ENCODE measurements at places on chromosomes 5 and 9.

DNA sequence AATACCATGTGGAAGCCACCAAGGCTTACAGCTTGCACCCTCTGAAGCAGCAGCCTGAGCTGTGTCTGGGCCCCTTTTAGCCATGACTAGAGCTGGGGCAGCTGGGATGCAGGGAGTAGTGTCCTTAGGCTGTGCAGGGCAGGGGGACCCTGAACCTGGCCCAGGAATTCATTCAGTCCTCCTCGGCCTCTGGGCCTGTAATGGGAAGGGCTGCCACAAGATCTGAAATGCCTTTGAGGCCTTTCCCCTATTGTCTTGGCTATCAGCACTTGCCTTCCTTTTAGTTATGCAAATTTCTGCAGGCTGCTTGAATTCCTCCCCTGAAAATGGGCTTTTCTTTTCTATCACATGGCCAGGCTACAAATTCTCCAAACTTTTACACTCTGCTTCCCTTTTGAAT, 9.0 kb downstream of the GPR150 start:
- no peak for DNase-seq

GRCh38 chr9:26800322-26800721, 92.3 kb downstream of the CAAP1 start:
- no peak for DNase-seq

GRCh38 chr5:134561871-134562296, 36.4 kb downstream of the JADE2 start:
- DNase-seq: no peak

GRCh38 chr5:37514946-37515345, 135.8 kb downstream of the WDR70 start:
- DNase-seq: no peak

DNA sequence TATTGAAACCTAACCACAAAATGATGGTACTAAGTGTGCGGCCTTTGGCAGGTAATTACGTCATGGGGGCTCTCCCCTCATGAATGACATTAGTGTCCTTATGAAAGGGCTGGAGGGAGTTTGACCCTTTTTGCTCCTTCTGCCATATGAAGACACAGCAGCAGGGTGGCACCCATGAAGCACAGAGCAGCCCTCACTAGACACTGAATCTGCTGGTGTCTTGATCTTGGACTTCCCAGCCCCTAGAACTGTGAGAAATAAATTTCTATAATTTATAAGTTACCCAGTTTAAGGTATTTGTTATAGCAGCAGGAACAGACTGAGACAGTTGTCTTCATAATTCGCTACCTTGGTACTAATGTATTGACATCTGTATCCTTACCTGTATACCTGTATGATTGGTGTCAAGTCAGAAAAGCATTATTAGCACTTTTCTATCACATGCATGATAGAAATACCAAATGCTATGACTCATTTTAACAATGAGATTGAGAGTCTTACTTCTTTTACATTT, 80.4 kb downstream of the GCNT4 start:
- DNase-seq: no peak

DNA sequence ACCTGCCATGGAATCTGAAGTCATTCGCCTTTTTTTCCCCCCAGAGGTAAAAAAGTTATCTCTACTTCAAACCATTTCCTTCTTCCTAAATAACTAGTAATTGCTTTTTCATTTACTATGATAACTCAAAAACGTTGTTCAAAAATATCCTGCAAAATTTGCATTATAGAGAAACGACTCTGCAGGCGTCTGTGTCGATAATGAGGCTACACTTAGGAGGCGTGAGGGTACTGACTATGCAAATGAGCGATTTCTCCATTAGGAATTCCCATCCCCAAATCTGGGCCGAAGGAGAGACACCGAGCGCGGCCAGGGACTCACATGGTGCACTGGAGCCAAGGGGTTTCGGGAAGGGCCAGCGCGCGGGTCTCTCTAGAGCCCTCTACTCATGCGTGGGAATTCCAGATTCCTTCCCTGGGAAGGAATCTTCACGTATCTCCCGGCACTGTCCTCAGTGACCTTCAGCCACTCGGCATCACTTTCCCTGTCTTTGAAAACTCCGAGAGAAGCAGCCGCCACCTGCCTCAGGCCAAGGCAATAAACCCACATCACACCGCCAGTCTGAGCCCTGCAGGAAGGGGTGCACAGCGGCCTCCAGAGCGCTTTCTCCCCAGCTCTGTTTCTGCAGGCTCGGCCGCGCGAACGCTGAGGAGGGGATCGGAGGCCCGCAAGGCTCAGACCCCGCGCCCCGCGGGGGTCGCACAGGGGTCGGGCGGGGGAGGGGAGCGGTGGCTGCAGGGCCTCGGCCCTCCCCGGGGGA, 718 bp upstream of the DENND4C start:
- no peak for DNase-seq

GRCh38 chr5:71810023-71810422, 90.9 kb downstream of the CARTPT start:
- DNase-seq: no peak

- DNase-seq: no peak
Measured at GRCh38 chr9:122286764-122287163, 22.1 kb downstream of the MRRF start.

DNA sequence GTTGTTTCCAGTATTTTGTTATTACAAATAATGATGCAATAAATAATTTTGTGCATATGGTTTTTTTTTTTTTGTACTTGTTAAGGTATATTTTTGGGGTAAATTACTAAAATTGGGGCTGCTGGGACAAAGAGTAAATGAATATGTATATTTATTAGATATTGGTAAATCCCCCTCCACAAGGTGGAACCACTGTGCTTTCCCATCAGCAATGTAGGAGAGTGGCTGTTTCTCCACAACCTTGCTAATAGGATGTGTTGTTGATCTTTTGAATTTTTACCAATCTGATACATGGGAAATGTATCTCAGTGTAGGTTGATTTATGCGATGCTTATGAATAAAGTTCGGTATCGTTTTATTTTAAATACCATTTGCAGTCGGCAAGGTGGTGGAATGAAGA, 118.1 kb downstream of the TRPM3 start:
- DNase-seq: no peak

DNA sequence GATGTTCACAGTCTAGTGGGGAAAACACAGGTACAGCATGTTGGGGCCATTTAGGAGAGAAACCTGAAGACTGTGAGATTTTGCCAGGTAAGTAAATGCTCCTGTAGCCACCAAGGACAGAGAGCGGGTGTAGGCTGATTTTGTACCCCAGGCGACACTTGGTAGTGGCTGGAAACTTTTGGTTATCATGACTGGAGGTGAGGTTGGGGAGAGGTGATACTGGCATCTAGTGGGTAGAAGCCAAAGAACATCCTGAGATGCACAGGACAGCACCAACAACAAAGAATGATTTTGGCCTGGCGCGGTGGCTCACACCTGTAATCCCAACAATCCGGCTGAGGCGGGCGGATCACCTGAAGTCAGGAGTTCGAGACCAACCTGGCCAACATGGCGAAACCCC, 38.8 kb upstream of the PWWP2A start:
- no peak for DNase-seq

DNA sequence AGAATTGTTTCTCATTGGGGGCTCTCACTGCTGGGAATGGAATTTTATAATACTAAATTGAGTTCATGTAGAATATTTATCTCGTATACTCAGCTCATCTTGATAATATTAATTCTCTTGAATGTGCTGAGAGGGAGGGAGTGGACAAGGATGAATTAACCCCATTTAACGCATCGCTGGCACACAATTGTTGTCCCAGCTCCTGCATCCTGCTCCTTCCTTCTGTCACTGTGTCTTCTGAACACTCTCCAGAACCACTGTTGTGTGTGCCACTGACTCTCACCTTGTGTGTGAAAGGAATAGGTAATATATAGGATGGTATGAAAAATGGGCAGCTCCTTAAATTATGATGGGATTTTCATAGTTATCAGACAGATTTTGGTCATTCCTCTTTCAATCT, 267.3 kb downstream of the MTRR start:
- no peak for DNase-seq

- no peak for DNase-seq
Measured at GRCh38 chr5:172773481-172774469, 2.8 kb upstream of the DUSP1 start.

- DNase-seq: no peak
Measured at GRCh38 chr5:116881921-116882531, 307.4 kb upstream of the SEMA6A start.

DNA sequence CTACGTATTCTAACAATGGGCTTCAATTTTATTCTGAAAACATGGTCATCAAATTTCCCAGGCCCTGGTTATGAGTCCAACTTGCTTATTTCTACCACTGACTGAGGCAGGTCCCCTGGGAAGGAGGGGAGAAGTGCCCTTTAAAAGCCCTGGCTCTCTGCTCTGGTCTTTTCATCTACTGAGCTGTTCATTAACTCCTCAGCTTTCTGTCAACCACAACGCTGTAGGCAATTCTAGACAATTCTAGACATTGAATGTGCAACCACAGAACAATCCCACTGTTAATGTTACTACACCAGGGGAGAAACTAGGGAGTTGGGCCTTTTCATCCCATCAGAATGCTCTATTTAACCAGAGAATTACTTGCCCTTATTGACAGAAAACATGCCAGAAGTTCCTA, 10.0 kb downstream of the MOCS2 start:
- DNase-seq: no peak

- DNase-seq: no peak
Measured at GRCh38 chr5:142684508-142685041, 1.3 kb downstream of the FGF1 start.

GRCh38 chr9:72324974-72325373, 40.0 kb downstream of the ZFAND5 start:
- no peak for DNase-seq

- no peak for DNase-seq
Measured at GRCh38 chr5:172911628-172911880, 47.7 kb upstream of the RPL26L1 start.

DNA sequence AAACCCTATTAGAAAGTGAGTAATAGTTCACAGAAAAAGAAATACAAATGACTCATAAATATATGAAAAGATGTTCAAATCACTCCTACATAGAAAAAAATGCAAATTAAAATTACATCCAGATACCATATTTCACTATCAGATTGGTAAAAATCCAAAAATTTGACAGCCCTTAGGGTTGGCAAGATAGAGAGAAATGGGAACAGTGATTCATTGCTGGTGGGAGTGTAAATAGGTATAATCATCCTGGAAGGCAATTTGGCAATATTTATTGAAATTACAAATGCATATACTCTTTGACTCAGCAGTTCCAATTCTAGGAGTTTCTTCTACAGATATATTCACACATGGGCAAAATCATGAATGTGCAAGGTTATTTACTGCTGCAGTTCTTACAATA, 273.5 kb downstream of the NR2F1-AS1 start:
- DNase-seq: no peak

- no peak for DNase-seq
Measured at GRCh38 chr9:69445251-69445650, 120.2 kb downstream of the ENTREP1 start.

DNA sequence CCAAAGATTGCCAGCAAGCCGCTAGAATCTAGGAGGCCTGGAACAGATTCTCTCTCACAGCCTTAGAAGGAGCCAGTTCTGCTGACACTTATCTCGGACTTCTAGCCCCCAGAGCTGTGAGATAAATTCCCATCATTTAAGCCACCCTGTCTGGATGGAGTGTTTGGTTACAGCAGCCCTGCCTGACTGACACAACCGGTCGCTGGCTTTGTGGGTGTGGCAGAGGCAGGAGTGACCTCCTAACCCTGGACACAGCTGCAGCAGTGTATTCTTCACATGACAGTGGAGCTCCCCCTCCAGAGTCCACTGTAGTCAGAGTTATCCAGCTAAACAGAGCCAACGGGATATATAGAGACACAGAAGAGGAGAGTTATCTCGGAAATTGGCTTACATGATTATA, 21.2 kb upstream of the IL17B start:
- no peak for DNase-seq

- DNase-seq: no peak
Measured at GRCh38 chr5:151173711-151174611, 16.4 kb upstream of the ANXA6 start.

- DNase-seq: no peak
Measured at GRCh38 chr5:76953551-76954382, 922 bp downstream of the CRHBP start.

DNA sequence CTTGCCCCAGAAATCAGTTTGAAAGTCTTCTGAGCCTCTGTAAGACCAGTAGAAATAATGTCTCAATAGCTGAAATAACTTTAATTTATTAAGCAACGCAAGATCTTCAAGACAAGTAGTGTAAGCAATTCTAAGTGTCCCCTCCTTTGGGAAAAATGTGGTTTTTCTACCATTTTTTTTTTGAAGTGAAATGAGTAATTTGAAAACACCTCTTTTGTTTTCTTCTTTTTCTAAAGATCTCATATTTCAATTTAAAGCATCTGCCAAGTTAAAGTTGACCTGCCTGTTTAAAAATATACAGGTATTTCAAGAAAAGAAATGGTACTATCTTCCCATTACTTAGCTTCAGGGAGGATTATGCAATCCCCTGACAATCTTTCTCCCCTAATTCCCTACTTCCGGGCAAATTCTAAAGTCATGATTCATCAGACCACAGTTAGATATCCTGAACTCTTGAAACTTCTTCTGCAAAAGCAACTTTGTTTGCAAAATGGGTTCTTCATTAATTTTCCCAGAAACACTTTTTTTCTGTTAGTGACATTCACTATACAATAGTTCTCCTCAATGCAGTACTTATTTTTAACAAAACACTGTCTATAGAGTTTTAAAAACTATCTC, 7.8 kb upstream of the ANXA1 start:
- no peak for DNase-seq

GRCh38 chr5:30401479-30402058, 791.9 kb upstream of the CDH6 start:
- DNase-seq: no peak

- DNase-seq: no peak
Measured at GRCh38 chr5:100828071-100828897, 74.8 kb downstream of the ST8SIA4 start.

GRCh38 chr5:34057569-34057968, 14.6 kb upstream of the C1QTNF3 start:
- no peak for DNase-seq

DNA sequence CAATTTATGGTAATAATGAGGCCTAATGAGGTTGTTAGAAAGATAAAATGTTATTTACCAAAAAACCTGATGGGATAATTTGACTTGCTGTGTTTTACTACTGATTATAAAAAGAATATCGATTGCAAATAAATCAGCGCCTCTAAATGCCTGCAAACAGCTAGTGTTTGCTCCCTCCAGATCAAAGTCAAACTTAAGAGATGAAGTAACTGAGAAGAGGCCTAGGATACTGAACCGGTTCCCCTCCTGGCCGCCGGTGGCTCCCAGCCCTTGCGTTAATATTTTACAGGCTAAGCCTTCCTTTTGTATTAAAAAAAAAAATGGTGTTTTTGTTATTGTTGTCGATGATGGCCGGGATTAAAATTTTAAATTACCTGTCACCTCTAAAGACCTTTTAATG, 2.6 kb downstream of the IRX1 start:
- DNase-seq: no peak

GRCh38 chr5:133088064-133088463, 36.3 kb downstream of the HSPA4 start:
- DNase-seq: no peak

- DNase-seq: no peak
Measured at GRCh38 chr5:179129607-179130071, 69.5 kb downstream of the ZNF354C start.

Measured in effector memory CD4-positive, alpha-beta T cell (primary cell).